GM04503 (cell line): ENCODE measurements at places on chromosomes 4 and X.
A peak's percentile ranks its signal among the peaks of the same experiment; 100 is the strongest.

- DNase-seq = no peak
These were observed 910.4 kb downstream of the RAB28 start for GRCh38 chr4:12573716-12574115.

GRCh38 chr4:41750121-41750625 is 1.6 kb upstream of the PHOX2B start:
- DNase-seq = no peak

DNA sequence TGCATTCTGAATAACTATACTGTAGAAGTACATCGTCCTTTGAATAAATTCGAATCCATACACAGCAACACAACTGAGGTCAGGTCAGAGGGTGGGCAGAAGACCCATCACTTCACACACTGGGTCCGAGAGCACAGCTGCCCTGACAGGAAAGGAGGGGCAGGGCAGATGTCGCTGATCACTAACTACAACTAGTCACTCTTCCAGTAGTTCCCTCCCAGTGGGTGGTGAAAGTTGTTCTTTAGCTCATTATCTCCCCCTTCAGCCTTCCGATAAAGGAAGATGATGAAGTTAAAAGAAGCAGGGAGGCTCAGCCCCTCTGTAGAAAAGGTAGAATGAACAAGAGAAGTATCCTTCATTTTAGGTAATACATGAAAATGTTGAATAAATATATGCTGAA is 278.9 kb downstream of the INPP4B start:
- no peak for DNase-seq

GRCh38 chr4:7831330-7831729 is 108.3 kb downstream of the AFAP1 start:
- no peak for DNase-seq

DNA sequence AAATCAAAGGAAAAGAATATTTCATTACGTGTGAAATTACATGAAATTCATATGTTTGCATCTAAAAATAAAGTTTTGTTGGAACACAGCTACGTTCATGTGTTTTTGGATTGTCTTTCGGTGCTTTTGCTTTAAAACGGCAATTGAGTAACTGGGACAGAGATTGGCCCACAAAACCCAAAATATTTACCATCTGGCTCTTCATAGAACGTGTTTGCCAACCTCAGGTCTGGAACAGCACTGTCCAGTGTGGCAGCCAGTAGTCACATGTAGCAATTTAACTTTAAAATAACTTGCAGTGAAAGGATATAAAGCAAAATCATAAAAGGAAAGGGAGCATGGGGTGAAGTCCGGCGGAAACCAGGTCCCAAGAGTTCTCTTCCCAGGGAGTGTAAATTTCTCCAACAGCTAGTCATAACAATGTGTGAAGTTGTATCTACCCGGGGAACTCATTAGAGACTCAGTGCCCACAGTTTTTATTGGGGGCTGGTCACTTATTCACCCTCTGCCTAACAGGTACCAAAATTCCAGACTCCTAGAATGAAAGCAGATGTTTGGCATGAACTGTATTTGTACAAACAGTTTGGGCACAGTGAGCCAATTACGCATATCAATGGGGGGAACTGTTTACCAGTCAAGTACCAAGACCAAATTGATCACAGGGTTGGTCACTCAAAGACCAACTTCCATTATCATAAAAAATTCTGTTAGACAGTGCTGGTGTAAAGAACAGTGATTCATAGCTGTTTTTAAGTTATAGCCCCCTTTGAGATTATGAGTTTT is 10.3 kb downstream of the OCIAD1 start:
- DNase-seq = no peak

GRCh38 chr4:174099712-174100111 is 183.8 kb downstream of the FBXO8 start:
- no peak for DNase-seq

DNA sequence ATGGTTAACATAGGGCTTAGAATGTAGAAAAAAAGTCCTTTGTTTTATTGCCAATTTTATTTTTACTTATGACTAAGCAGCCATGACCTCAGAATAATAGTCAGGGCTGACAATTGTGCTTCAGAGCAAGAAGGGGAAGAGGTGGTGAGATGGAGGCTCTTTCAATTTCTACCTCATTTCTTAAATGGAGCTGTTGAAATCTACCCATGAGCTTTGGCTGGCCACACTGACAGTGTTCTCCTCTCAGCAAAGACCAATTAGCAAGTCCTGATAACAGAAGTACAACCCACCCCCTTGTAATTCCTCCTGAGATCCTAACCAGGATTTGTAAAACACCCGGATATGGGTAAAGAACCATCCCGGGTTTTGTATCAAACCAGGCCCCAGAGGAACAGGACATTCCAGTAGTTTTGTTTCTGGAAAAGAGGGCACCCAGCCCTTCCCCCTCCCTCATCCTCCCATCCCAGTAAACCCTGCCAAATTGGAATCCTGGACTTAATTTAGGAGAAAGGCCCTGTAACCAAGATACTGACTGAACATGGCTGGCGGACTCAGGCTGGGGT is at the start of gene HEPH:
Gene HEPH, plus strand, starts transcription at position 399 of the 563 bp plus-strand sequence. CDS start 6,324 bp downstream, outside the sequence.
- peak; percentile 18 for DNase-seq

DNA sequence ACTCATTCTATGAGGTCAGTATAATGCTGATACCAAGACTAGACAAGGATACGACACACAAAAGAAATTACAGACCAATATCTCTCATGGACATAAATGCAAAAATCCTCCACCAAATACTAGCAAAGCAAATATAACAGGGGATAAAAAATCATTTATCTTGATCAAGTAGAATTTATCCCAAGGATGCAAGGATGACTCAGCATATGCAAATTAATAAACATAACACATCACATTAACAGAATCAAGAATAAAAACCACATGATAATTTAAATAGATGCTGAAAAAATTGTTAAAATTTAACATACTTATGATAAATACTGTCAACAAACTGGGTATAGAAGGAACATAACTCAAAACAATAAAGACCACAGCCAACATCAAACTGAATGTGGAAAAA is 69.4 kb upstream of the GABRA2 start:
- DNase-seq = no peak

- no peak for DNase-seq
These were observed 63.1 kb downstream of the RTL3 start for GRCh38 chrX:78595901-78596502.

DNA sequence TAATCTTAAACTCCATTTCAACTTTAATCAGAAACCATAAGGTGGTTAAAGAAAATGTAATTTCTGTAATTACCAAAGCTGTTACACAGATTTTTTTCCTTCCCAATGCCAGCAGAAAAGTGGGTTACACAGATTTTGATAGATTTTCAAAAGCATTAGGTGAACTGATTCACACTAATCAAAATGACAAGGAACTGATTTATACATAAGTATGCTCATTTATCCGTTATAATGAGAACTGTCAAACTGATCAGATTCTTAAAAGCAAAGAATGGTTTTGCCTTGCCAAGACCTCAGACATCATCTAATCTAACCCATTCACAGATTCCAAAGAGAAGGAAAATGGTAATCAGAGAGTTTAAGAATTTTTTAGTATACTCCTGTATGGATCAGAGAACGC is 5.2 kb downstream of the UGDH start:
- DNase-seq = no peak

DNA sequence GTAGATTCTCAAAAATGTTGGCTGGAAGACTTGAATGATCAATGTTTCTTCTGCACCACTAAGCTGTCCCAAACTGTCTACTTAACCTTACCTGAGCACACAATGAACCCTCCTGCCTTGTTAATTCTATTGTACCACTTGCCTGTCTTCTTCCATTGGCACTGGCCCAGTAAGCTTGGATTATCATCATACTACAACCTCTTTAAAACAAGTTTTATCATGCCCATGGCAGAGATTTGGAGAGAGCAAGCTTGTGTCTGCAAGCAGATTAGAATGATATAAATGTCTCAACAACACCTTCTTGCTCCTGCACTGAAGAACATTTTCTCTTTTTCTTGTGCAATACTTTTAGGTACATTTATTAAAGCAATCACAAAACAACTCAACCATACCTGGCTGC is 74.0 kb upstream of the VMA21 start:
- DNase-seq = no peak
